ENCODE measurements at places on chromosomes 3 and 15.

- DNase-seq: peak; percentile 93
These were observed 89.3 kb downstream of the LRRK1 start for GRCh38 chr15:101008158-101009139.

DNA sequence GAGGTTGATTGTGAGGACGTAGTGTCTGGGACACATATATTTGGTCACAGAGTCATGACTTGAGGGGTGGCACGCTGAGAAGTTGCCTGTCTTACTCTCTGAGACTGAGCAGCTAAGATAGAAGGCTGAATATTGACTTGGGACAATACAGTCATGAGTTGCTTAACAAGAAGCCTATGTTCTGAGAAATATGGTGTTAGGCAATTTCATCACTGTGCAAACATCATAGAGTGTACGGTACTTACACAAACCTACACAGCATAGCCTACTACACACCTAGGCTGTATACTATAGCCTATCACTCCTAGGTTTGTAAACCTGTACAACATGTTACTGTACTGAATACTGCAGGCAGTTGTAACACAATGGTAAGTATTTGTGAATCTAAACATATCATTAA, 30.3 kb upstream of the SPESP1 start:
- no peak for DNase-seq

GRCh38 chr3:161508852-161509477, 12.4 kb downstream of the OTOL1 start:
- DNase-seq: peak; percentile 11

- no peak for DNase-seq
These were observed 456.2 kb upstream of the THBS1 start for GRCh38 chr15:39124553-39125171.

DNA sequence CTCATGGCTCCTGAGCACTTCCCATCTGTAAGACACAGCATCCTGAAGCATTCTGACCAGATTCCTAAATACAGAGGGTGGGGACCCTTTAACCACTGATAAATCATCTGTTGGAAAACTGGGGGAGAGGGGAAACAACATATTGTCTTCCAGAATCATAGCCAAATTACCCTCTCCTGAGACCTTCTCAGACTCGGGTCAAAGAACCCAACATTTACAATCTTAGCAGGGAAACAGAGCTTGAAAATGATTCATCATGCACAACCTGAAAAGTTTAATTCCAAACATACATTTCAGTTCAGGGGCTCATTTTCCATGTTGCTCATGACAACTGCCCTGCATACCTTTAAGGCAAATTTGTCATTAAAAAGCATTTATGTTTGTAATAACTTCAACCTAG, 48.5 kb upstream of the TSPAN3 start:
- no peak for DNase-seq

DNA sequence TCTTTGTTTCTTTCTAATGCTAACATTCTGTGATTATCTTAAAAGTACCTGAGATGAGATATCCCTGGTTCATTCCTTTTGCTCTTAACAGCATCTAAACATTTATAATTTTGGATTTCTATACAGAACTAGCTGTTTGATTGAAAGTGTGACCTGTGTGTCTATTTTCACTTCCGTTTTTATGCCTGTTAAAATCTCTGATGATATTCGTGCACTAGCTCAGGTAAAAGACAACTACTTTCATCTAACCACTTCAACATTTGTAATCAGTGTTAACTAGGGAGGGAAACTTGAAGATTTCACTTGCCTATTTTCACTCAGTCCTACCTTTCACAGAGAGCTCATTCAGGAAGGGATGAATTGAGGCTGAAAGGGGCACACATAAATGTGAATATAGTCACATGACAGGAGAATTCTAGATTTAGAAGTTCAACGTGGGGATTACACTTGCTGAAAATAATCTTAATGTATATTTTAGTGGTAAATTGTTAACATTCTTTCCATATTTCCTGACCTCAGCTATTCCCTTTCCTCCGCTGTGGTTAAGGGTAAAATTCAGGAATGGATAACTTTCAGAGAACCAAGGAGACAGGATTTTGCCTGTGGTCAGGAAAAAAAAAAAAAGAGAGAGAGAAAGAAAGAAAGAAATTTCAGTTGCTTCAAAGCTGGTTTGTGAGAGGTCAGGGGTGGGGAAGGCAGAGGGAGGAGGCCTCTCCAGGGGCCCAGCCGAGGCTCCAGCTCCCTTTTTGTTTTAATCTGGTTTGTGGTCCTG, 159.8 kb upstream of the TSC22D2 start:
- DNase-seq: no peak

DNA sequence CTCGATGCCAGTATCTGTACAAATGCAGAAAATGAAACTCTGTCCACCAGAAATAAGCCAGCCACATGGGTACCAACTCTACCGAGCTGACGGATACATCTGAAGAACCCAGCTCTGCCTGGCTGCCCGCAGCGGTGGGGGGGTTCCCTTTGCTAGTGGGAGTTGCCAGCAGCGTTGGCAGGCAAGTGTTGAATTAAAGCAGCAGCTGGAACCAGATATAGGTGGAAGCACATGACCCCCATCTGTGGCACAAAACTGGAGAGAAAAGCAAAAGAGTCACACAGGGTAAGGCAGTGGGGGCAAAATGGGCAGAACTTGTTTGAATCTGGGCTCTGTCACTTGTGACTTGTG, 17.9 kb downstream of the CRYGS start:
- no peak for DNase-seq

- no peak for DNase-seq
These were observed 263.6 kb upstream of the GOLGA6L4 start for GRCh38 chr15:83971992-83972391.

- no peak for DNase-seq
These were observed 128.2 kb downstream of the UBE2E2 start for GRCh38 chr3:23331141-23331935.

GRCh38 chr3:192063570-192063969, 602.6 kb downstream of the PYDC2 start:
- DNase-seq: peak; percentile 22

GRCh38 chr15:70375586-70375985, 277.9 kb upstream of the TLE3 start:
- DNase-seq: no peak

DNA sequence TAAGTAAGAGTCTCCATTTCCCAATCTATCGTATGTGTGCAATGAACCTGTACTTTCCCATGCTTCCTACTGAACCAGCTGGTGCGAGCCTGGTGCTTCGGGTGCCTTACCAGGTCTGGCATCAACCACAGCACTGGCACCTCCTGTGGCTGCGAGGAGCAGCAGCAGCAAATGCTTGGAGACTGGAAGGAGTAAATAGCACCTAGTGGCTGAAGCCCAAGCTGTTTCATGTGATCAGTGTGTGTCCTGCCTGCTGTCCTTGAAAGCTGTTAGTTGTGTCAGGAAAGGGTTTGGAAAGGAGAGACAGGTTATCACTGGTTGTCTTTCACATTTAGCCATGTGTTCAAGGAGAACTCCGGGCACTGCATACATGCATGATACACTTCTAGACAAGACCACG, 31.8 kb downstream of the PCOLCE2 start:
- no peak for DNase-seq

- DNase-seq: no peak
These were observed 109.4 kb upstream of the MBNL1 start for GRCh38 chr3:152159328-152159727.

- DNase-seq: no peak
These were observed 10.6 kb downstream of the ACAA1 start for GRCh38 chr3:38126121-38126892.

- DNase-seq: no peak
These were observed 23.7 kb downstream of the ARRDC4 start for GRCh38 chr15:97984157-97984556.

- no peak for DNase-seq
These were observed 103.3 kb downstream of the ATG7 start for GRCh38 chr3:11375333-11376088.

DNA sequence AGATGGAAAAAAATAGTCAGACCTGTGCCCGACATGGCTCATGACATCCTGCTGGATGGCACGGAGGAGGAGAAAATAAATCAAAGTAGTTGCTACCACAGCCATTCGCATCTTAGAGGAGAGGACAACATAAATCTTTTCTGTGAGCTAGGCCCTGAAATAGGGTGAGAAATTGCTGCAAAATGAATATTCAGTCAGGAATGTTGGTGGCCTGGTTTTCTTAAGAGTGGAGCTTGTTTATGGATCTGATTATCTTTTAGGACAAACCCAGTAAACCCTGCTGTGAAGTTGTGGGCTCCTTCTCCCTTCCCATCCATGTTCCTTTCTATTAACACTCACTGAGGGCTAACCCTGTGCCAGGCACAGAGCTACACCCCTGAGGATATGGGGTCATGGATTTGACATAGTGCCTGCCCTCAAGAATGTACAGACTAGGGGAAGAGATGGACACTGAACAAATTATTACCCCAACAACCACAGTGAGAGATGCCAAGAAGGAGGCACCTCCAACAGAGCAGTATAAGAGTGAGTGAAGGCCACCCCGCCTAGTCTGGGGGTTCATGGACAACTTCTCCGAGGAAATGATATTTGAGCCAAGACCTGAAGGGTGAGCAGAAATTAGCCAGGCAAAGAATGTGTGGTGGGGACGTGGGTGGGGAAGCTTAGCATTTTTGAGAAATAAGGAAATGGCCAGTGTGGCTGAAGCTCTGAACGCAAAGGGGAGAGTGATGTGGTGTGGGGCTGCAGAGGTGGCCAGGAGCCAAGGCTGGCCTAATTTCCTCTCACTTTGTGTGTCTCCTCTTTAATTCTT, 68.9 kb upstream of the ARL8B start:
- DNase-seq: no peak

DNA sequence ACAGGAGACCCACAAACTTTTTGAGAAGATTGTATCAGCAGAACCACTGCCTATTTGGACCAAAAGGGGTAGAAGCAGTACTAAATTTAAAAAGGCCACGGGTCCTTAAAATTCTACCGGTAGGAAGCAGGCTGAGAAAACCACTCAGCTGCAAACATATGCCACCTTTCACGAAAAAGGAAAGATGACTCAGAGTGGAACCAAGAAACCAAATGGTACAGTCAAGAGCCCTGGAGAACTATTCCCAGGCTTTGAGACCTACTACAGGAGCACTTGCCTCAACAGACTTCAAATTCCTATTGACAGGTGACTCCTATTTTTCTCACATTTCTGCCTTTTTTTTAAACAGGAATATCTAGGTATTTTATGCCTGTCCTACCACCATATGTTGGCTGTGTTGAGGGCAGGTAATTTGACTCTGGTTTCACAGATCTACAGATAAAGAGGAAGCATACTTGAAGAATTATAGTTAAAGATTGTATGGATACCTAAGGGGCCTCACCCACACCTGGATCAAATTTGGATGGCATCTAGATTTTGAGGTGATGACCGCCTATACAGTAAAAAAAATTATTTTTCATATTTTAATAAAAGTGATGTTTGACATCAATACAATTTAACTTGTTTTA, 10.1 kb downstream of the GOLIM4 start:
- DNase-seq: no peak

DNA sequence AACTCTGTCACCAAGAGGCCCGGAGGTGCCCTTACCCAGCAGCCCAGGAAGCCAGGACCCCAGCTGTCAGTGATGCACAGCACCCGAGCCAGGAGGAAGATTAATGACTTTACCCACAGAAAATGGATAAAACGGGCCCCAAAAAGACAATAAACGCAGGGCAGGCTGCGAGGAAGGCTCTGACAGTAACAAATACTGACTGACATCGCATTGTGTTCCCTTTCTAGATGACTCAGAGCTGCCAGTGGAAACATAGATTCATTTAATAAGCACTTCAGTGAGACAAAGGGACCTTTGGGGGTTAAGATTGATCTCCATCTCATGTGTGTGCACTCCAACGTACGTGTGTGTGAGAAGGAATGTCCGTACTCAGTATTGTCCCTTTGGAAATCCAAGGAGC, 225.3 kb upstream of the PPP2R3A start:
- DNase-seq: no peak

DNA sequence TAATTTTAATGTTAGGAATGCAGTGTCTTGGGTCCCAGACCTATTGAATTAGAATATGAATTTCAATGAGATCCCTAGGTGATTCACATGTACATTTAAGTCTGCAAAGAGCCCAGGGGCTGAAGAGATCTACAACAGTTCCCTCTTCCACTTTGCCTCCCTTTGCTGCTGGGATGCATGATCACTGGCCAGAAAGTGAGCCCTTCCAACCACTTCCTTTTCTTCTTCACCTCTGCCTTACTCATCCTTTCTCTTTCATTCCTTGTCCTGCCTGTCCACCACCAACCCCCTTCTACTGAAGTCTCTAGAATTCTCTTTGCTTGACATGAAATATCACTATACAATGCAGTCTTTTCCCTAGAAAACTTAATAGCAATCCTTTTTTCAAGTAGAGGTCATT, 222.4 kb upstream of the LRIG1 start:
- DNase-seq: no peak

- DNase-seq: no peak
These were observed 178.0 kb upstream of the UMPS start for GRCh38 chr3:124552224-124552623.

DNA sequence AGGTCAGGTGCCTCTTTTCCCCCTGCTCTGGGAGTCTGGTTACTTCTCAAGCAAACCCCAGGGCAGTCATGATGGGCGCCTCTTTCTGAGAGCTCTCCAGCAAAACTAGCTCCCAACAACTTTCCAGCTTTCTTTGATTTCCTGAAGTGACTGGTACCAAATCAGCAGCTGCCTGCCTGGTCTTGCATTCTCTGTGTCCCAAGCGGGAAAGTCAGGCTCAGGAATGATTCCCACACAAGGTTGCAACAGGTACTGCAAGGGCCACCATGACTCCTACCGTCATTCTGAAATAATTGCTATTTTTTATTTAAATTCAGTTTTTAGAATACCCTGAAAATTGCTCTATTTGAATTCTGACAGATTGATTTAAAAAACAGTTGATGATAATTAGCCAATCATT, 658.7 kb downstream of the SQOR start:
- no peak for DNase-seq

DNA sequence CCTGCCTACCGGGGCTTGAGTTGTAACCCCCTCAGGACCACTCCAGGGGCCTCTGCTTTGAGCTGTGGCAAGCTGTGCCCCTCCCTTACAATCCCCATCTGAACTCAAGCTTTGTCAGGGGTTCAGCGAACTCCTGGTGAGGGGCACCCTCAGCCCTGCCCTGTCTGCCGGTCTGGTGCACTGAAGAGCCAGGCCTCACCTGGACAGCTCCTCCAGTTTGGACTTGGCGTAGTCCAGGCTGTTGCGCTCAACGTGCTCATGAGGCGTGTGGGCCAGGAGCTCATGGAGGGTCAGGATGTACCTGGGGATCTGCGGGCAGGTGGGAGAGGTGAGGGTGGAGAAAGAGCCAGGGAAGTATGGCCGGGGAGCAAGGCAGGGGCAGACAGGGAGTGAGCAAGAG, 59.4 kb downstream of the RASGRF1 start:
- no peak for DNase-seq

- DNase-seq: no peak
These were observed 336.4 kb upstream of the LRRFIP2 start for GRCh38 chr3:37510755-37511154.

GRCh38 chr15:99411234-99411633, 154.6 kb upstream of the MEF2A start:
- peak; percentile 20 for DNase-seq

- DNase-seq: no peak
These were observed 31.0 kb downstream of the ATP10A start for GRCh38 chr15:25832158-25832557.

- no peak for DNase-seq
These were observed 9.9 kb downstream of the AHSG start for GRCh38 chr3:186622651-186623310.

GRCh38 chr3:69406163-69406562, 20.3 kb upstream of the FRMD4B start:
- no peak for DNase-seq
